ENCODE measurements at places on chromosomes 11 and 22.

DNA sequence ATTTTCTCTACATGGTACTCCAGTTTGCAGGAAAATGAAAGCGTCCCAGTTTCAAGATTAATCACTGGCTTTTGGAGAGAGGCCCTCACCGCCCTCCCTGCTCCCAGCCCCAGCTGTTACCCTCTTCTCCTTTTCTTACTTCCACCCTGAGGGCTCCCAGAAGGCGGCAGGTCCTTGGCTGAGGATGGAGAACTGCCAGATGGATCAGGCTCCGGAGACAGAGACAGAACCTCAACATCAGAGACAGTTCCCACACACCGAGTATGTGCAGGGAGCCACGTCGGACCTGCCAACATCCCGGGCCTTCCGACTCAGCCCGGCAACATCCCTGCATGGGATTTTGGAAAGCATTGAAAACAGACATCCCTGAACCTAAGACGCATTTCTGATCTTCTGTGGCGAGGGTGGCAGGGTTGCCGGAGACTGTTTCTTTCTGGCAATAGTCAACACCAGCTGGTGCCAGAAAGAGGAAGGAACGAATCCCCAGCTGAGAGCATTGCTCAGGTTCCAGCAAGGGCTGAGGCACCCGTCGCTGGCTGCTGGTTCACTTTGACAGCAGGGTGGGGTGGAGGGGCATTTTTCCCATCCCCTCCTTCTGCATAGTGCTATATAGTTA is 467.1 kb downstream of the MIAT start:
- no peak for DNase-seq

DNA sequence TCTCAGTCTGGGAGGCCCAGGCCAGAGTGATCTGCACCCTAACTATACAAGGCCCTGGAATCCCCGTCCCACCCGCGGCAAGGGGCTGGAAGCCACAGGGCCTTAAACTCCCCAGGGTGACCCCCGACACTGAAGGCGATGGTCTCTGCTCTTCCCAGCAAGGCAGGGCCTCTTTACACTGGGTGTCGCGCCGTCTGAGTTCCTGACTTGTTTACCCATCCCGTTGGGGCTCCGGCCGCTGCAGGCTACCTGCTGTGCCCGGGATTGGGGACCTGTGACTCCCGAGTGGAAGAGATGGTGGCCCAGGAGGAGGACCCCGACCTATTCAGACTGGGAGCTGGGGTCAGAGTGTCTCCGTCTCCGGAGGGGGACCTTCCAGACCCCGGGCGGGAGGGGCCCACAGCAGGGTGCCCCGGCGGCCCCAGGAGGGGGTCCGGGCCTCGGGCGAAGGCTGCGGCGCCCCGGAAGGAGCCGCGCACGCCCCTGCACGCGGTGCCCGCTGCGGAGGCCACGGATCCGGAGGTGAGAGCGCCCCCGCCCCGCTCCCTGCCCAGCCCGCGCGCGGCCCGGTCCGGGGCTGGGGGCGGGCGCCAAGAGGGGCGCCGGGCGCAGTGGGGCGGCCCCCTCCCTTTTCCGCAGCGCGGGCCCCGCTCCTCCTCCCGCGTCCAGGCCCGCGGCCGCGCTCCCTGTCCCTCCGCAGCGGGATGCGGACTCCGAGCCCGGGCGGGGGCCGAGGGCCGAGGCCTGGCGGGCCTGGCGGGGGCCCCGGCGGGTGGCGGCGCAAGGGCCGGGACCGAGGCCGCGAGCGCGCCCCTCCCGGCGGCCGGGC is 560 bp upstream of the MPPED1 start:
- no peak for DNase-seq

DNA sequence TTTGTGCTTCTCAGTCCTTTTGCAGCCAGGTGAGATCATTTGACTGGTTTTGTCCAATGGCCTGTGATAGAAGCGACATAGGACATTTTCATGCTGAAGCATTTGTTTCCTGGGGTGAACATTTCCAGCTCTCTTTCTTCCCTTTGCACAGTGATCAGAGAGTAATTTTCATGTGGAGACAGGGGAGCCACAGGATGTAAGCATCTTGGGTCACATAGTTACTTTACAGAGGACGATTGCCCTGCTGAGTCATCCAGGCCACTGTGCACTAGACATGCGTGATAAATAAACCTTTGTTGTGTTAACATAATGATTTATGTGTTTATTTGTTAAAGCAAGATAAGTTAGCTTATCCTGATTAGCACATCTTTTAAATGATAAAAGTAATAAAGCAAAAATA is 263.5 kb upstream of the CCDC179 start:
- DNase-seq = no peak

GRCh38 chr11:19436932-19437331 is 196.2 kb upstream of the E2F8 start:
- no peak for DNase-seq

GRCh38 chr11:31437742-31438435 is 68.2 kb downstream of the DNAJC24 start:
- no peak for DNase-seq

GRCh38 chr11:64356498-64357411 is 2.2 kb upstream of the RPS6KA4 start:
- DNase-seq = peak; percentile 74

- no peak for DNase-seq
Measured at GRCh38 chr11:24687531-24688147, 190.8 kb downstream of the LUZP2 start.

GRCh38 chr22:35056486-35056885 is 9.5 kb upstream of the ISX start:
- DNase-seq = no peak

- DNase-seq = no peak
Measured at GRCh38 chr22:44180706-44181032, at the start of gene PARVG. TSS of gene PARVG (plus strand) at chr22:44180925. CDS start at chr22:44183330, 2,405 bp downstream.

GRCh38 chr22:45225732-45226502 is 14.8 kb downstream of the KIAA0930 start:
- DNase-seq = peak; percentile 83

- DNase-seq = peak; percentile 46
Measured at GRCh38 chr11:1354125-1354938, 35.4 kb upstream of the BRSK2 start.

GRCh38 chr22:44023404-44024287 is 456 bp upstream of the PARVB start:
- peak; percentile 77 for DNase-seq

DNA sequence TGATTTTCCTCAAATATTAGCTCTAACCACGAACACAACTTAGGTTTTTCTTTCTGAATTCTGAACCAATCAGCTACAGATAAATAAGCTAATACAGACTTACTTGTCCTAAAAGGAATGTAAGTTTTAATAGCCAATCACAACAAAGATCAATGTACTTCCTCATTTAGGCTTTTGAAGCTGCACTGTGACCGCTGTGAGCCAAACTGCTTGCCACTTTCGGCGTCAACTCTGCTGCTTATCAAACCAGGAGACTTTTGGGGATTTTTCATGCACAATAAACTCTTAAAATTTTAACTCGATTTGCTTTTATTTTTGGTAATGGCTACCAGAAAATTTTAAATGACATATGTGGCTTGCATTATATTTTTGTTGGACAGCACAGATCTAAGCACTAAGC is 92.5 kb downstream of the TMPRSS5 start:
- DNase-seq = no peak

DNA sequence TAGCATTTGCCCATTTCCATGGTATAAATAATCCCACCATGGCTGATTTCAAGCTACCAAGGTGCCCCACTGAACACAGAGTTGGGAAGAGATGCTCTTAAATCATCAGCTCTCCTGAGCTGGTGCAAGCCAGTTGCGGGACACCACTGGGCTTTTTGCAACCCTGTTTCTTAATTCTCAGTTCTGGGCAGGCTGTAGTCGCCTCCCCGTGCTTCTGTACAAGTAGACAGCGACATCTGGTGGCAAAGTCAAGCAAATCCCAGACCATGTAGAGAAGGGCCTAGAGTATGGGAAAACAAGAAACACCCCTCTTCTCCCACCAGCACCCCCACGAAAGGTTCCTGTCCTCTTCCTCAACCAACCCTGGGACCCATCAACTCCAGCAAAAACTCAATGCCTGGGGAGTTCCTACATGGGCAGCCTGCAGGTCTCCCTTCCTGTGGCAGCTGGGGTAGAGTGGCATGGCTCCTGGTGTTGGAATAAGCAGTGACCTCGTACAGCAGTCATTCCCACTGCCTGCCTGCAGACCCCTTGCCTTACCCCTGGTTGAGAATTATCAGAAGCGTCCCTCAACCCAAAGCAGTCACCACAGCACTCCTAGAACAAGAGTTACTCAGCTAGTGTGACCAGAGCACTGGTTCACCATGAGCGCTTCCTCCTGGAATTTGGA is 68.4 kb downstream of the IGLL5 start:
- peak; percentile 64 for DNase-seq

DNA sequence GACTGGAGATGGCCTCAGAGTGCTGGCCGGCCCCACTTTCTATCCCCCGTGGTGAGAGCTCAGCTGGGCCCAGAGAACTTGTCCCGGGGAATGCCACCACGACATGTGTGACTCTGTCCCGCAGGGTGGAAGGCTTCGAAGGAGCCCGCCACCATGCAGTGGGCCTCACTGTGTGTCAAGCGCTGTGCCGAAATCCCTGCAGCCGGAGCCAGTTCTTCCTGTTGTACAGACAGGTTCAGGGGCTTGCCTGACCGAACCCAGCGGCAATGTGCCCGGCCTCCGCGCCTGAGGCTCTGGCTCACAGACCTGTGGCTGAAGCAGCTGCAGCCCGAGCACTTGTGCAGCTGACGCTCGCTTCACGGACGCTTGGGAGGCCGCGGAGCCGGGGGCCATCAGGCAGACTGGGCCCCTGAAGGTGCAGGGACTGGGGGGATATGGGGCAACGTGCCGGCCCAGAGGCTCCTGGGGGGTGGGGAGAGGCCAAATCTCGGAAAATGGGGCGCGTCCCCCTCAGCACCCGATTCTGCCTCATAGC is 650 bp downstream of the PPM1F start:
- DNase-seq = peak; percentile 78

- DNase-seq = no peak
Measured at GRCh38 chr11:8503910-8504364, 90.1 kb downstream of the STK33 start.

GRCh38 chr11:132112846-132113245 is 742.4 kb downstream of the NTM start:
- no peak for DNase-seq

GRCh38 chr11:92627615-92628256 is 341.7 kb upstream of the MTNR1B start:
- DNase-seq = no peak

- DNase-seq = peak; percentile 33
Measured at GRCh38 chr11:73244589-73245240, 26.6 kb downstream of the P2RY2 start.

- DNase-seq = no peak
Measured at GRCh38 chr11:80388130-80388529, 947.3 kb upstream of the TENM4 start.

DNA sequence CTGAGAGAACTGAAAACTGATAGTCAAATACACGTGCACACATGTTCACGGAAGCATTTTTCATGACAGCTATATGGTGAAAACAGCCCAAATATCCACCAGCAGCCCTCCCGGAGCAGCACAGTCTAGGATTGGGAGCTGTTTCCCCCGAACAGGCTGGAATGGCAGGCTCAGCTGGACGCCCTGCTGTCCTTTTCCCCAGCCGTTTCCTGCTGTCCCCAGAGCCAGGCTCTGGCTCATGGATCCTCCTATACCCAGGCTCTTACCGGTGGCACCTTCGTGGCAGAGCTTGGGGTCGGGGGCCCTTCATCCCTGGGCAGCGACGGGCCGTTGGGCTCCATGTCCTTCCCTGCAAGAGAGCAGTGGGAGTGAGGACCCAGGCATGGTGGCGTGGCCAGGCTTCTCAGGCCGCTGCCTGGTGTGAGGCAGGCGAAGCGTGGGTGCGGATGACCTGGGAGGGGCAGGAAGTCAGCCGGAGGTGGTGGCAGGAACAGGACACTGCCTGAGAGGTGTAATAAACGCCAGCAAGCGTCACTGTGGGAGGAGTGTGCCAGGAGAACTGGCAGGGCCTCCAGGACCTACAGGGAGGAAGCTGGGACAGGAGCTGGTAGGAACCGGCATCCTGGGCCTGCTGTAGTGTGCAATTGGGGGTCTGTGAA is 38.8 kb downstream of the OSBPL5 start:
- peak; percentile 73 for DNase-seq

DNA sequence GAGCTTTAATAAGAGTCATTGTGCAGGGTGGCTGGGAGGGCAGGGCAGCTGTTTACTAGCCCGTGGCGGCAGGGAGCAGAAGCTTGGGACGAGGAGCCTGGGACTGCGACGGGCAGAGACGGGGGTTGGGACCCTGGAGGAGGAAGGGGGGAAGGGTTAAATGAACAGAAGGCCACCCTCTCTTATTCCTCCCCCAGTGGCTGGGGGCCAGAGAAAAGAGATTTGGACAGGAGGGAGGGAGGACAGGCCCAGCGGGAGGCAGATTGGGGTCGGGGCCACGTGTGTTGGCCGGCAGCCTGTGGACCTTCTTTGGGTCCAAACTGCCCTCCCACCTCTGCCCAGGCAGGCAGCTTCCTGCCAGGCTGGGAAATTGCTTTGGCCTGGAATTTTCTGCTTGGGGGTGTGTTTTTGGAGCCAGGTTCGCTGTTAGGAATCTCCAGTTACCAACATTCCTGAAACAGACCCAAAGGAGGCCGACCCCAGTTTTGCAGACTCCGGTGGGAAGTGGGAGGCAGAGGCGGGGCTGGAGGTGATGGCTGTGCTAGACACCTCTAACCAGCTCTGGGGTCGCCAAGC is 50.2 kb downstream of the APOL3 start:
- DNase-seq = no peak

DNA sequence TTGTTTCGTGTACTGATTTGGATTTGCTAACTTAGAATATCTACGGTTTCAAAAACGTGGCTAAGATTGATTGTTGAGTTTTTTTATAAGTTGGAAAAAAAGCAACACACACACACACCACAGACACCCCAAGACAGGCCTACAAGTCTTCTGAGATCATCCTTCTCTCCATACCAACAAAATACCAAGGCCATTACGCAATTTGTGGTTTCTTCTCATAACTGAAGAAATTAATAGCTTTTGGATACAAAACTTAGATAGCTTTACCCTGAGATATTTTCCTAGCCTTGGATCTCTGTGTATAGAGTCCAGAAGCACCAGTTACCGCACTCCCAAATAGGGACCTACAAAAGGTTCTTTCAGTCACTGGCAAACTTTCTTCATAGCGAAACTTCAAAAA is 113.6 kb downstream of the SIK3 start:
- DNase-seq = no peak

DNA sequence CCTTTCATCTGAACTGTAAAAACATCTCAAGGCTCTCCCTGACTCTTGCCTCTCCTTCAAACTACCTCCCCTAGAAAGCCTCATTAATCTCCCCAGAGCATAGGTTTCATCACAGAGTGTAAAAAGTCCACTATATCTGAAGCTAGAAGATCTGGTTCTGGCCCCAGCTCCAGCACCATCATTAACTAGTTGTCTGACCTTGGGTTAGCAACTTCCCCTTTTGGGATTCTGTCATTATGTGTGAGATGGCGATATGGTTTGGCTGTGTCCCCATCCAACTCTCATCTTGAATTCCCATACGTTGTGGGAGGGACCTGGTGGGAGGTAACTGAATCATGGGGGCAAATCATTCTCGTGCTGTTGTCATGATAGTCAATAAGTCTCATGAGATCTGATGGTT is 97.3 kb downstream of the KCNC1 start:
- DNase-seq = no peak
